ENCODE measurements at places on chromosomes 11 and 22.
A peak's percentile ranks its signal among the peaks of the same experiment; 100 is the strongest.

DNA sequence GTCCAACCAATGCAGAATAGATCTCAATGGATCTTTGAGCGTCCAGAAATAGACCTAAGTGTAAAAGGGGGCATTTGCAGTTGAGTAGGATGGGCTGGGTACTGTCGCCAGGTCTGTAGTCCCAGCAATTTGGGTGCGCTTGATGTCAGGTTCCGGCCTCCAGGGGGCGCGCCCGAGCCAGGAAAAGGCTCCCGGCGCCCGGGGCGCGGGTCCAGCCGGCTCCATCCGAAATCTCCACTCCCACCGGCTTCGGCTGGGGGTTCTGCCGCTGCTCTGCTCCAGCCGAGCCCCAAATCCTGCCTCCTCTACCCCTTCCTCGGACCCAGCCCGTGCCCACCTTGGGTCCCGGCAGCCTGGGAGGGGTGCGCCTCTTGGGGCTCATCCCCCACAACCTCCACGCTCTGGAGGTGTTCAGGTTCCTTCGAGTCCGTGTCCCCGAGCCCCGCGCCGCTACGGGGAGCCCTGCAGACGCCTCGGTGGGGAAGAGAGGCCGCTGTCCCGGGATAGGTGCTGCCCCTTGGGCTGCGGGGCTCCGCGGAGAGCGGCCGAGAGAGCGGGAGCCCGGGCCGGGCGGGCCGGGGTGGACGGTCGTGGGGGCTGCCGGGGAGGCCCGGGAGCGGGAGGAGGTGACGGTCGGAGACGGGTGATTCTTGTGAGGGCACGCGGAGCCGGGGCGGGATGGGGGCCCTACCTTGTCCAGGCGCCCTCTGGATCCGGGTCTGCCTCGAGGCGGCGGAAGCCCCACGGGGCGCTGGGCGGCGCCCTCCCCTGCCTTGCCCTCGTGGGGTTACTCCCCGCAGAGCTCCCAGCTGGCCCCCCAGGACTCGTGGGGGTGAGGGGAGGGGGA lies 13.0 kb upstream of the CYB5R3 start:
- peak; percentile 82 for DNase-seq

- no peak for DNase-seq
These were observed 34.1 kb upstream of the ME3 start for GRCh38 chr11:86706338-86707131.

DNA sequence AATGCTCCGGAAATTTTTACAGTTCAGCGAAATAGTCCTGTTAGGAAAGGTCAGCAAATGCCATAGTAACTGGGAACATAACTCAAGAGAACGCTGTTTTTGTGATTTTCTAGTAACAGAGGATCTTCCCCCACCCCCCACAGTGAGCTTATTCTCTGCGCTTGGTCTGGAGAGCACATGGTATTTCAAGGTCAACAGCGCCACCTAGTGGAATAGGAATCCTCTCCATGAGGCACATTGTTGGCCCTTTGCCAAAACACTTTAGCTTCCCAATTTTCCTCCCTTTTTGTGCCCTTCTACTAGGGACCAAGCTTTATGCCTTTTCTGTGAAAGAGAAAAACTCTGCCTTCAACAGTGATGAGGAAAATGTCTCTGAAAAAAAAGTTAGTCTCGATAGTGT lies 13.2 kb upstream of the OR4C12 start:
- DNase-seq: no peak

GRCh38 chr11:84958295-84958694 lies 668.8 kb downstream of the DLG2 start:
- no peak for DNase-seq

DNA sequence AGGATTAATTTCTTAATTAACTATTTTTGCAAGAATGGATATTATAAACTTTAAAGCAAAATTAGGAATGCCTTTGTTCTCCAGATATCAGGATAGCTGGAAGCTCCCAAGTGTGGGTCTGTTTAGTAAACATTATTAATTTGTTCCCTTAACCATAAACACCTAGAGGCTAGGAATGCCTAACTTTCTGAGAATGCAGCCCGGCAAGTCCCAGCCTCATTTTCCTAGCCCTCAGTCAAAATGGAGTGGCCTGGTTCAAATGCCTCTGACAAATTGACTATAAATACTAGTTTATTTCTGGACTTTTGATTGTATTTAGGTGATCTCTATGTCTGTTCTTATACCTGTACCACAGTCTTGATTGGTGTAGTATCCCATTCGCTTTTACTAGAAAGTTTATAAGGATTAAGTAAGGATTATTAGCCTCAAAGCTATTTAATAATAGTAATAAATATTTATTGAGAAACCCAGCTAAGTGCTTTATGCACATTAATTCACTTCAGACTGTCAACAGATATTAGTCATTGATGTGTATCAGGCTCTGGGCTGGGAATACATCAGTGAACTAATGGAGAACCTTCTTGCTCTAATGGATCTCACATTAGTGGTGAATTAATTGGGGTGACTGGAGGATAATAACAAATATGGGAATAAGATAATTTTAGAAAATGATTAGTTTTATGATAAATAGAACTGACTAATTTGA lies 25.8 kb downstream of the PPME1 start:
- DNase-seq: no peak

DNA sequence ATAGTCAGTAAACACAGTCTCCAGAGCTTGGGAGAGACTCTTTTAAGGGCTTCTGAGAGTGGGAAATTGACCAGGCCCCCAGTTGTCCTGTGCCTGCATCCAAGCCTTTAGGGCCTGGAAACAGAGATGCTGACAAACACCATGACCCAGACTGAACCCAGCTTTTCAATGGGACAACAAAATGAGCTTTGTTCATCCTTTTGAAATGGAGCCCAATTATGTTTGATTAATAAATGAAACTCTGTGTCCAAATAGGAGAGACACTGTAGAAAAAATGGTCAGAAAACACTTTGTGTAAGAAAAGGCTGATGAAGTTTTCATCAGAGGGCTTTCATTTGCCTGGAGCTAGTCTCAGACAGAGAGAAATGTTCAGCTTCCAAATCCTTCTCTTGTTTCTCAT lies 146.0 kb downstream of the RRAS2 start:
- no peak for DNase-seq

DNA sequence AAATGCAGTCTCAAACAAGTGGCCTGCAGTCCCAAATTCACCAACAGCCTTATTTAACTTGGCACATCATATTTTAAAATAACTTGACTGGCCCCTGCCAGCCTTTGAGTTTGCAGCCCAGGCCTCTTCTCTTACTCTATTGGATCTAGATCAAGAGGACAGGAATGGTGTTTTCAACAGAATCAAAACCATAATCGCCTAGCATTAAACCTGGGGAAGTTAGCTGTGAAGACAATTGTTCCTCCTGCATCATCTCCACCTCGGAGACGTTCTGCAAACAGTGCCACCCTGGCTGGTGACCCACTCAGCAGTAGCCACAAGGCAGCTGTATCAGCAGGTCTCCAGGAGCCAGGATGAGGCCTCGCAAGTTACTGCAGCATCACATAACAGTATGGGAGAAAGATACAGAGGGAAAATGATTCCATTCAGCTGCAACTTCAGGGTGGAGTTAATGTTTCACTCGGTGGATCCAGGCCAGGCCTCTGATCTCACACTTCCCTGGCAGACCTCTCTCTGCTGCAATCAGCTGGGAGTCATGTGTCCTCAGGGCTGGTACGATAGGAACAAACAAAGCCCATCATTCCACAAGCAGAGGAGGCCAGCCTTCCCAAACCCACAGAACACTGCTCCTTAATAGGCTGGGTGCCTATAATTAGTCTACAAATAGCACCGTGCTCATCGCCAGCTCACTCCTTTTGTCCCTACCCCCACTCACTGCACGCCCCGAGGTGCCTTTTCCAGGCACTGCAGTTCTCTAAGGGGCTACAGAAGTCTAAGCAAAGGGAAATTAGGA lies 18.6 kb upstream of the SCN2B start:
- DNase-seq: no peak

DNA sequence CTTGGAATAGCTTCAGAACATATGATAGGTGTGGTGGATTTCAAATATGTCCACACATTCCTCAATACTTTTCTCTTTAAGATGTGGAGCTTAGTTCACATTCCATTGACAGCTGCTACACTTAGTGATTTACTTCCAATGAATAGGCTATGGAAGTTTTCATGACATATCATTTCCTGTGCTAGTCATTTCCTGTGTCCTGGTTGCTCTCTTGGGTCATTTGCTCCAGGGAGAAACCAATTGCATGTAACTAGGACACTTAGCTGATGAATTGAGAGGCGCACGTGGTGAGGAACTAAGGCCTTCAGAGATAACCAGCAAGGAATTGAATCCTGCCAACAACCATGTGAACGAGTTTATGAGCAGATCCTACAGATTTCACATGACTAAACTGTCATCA lies 120.9 kb downstream of the SLC17A6 start:
- DNase-seq: no peak

- no peak for DNase-seq
These were observed 53.6 kb downstream of the DDX10 start for GRCh38 chr11:108718466-108718865.

DNA sequence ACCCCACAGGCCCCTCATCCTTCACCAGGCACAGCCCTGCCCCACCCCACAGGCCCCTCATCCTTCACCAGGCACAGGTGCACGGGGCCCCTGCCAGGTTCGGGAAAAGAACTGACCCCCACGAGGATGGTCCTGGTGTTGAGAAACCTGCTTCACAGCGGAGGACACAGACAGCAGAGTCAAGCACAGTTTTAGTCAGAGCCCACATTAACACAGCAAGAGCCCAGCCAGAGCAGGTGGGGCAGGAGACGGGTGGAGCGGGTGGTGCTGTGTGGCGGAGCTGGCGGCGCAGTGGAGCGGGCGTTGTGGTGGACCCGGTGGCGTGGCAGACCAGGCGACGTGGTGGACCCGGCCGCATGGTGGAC lies 1085.5 kb downstream of the BRD1 start:
- DNase-seq: no peak

GRCh38 chr22:49290711-49291110 lies 537.0 kb downstream of the BRD1 start:
- no peak for DNase-seq

DNA sequence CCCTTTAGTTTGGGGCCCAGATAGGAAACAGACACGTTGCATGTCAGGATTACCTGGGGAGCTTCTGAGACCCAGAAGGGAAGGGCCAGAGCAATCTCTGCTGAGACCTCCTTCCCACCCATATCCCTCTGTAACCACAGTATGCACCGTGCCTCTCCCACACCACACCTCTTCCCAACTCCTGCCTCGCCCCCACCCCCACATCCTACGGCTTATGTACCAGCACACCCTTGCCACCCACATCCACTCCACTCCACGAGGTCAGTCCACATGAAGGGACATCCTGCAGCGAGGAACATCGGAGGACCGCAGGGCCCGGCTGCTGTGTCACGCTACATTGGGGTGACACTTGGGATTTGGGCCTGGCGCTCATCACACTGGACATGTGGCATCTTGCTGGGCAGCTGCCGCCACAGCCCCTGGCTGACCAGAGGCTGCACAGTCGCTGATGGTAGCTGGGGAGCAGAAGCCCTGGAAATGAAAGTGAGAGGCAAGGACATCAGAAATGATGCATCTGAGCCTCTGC lies 118.3 kb upstream of the LMO1 start:
- no peak for DNase-seq

- DNase-seq: no peak
These were observed 22.5 kb downstream of the PRRG4 start for GRCh38 chr11:32852207-32852606.

DNA sequence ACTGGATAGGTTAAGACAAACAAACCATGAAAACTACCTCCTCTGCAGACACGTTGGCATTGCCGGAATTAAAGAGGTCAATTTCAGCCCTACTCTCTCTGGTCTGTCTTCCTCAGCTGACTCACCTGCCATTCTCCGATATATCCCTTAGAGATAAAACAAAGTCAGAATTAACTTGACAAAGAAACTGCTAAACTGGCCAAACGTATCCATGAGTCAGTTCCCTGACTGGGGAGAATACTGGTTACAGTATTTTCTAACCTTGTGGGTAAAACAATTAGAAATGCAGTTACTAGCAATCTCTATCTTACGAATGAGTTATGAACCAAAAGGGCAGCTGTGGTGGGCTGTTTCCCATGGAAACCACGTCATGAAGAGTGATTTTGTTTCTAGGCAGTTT lies 96.2 kb downstream of the RDX start:
- DNase-seq: no peak

- no peak for DNase-seq
These were observed 89.6 kb downstream of the RASSF10 start for GRCh38 chr11:13098616-13099289.

DNA sequence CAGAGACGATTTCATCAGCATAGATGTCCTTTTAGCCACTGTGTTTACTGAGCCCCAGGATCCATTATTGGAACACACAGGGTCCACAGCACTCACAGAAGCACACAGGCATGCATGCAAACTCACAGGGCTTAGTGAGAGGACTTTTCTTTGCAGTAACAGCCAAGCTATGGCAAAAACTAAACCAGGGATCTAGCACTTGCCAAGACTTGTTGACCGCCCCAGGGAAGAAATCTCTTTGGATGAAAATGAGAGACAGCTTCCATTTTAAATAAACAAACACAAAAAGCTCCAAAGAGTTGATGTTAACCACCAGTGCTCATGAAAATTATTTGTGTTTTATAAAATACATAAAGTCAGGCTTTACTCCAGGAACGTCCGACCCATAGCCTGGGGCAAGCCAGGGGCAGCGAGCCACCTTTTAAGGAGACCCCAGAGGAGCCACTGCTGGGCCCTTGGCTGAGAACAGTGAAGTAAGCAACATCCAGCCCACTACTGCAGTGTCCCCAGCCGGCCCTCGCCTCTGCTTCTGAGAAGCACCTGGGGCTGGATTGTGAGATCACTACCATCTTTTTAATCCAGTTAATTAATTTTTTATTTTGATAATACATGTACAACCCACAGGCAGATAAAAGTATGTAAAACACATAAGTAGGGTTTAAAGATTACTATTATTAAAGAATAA lies 22.0 kb upstream of the TFIP11 start:
- no peak for DNase-seq

- peak; percentile 75 for DNase-seq
These were observed 3.6 kb downstream of the AHNAK start for GRCh38 chr11:62542750-62543567.

DNA sequence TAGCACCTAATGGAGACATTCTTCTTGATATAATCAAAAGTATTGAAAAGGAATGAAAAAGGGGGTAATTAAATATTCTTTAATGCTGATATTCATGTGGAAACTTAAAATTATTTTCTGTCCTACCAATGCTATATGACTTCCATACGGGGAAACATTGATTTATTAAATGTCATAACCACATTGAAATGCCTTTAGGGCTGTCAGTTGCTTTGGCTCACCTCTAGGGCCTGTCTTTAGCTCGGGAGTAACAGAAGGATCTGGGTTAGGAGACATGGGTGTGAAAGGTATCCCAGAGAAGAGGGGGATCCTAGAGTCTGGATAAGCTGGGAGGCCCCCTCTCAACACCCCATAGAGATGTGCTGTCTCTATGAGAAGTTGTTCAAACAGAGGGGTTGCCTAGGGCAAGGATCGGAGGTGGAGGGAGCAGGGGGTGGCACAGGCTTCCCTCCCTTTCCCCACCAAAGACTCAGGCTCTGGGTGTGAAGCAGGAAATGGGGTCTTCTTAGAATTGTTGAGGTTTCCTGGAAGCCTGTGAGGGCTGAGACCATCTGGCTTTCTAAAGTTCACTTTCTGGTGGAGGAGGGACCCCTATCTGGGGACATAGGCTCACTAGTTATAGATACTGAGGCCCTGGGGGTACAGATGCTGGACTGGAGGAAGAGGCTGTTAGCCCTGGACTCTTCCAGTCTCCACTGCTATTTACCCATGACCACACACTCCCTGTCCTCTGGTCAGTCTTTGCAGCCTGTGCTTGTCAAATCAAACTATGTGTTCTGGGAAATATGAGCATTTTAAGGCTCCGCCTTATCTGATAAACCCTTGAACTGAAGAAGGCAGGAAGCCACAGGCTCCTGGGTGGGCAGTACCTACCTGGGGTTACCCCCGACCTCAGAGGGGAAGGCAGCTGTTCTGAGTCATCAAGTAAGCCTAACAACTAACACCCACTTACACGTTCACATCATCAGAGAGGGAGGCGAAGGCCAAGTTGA lies 55.8 kb upstream of the RRAS2 start:
- peak; percentile 65 for DNase-seq
